ENCODE measurements at places on chromosomes 12 and 14. TPM values are rescaled to one million over a fixed set of nuclear protein-coding genes. Genes with fewer than 3 reads are reported as not detected.

KERA gene
- not detected for total RNA-seq

HECTD4 gene
- total RNA-seq, result 5.4 TPM

CLEC4D gene
- not detected for total RNA-seq

RERGL gene
- not detected for total RNA-seq

ESR2 gene
- total RNA-seq, result 0.06 TPM
